ENCODE measurements at places on chromosomes 4 and X. TPM values are rescaled to one million over a fixed set of nuclear protein-coding genes. Genes with fewer than 3 reads are reported as not detected.
A peak's percentile ranks its signal among the peaks of the same experiment; 100 is the strongest.

MID1IP1 gene
- 11.0 TPM for polyA plus RNA-seq

DUSP21 gene
- polyA plus RNA-seq: not detected

ATP2B3 gene
- 0.80 TPM for polyA plus RNA-seq

PLCXD1 gene
- 16.8 TPM for polyA plus RNA-seq

NLRP2B gene
- polyA plus RNA-seq: not detected

VCX3A gene
- not detected for polyA plus RNA-seq

GRCh38 chr4:57462843-57463242 is 352.7 kb upstream of the IGFBP7 start:
- DNase-seq: no peak

- DNase-seq: no peak
Observed at GRCh38 chr4:149065753-149066152, 623.5 kb upstream of the NR3C2 start.

- no peak for DNase-seq
Observed at GRCh38 chr4:53169695-53170617, 195.9 kb downstream of the SCFD2 start.

- DNase-seq: no peak
Observed at GRCh38 chrX:136215559-136215958, 35.6 kb downstream of the MAP7D3 start.

- DNase-seq: peak; percentile 83
Observed at GRCh38 chr4:169050881-169051760, 41.1 kb upstream of the CBR4 start.

Measured in forelimb muscle (tissue), 1 donor.